Stomach (tissue), 19 donors: ENCODE measurements at places on chromosomes 3 and 15. TPM values are rescaled to one million over a fixed set of nuclear protein-coding genes. Genes with fewer than 3 reads are reported as not detected.

RTP4 gene
- 4.2 TPM for total RNA-seq

GRCh38 chr3:150825192-150825915, 62.4 kb upstream of the SIAH2 start:
- no peaks in the 10 kb centered on the region for H3K36me3 ChIP-seq
- no peaks in the 10 kb centered on the region for H3K4me1 ChIP-seq
- DNase-seq, result no peak

- no peak overlapping the region for H3K27ac ChIP-seq
- H3K36me3 ChIP-seq, result no peaks in the 10 kb centered on the region
- no peak for DNase-seq
- no peaks in the 10 kb centered on the region for H3K4me1 ChIP-seq
Measured at GRCh38 chr3:147669077-147669476, 259.9 kb downstream of the ZIC1 start.

DNA sequence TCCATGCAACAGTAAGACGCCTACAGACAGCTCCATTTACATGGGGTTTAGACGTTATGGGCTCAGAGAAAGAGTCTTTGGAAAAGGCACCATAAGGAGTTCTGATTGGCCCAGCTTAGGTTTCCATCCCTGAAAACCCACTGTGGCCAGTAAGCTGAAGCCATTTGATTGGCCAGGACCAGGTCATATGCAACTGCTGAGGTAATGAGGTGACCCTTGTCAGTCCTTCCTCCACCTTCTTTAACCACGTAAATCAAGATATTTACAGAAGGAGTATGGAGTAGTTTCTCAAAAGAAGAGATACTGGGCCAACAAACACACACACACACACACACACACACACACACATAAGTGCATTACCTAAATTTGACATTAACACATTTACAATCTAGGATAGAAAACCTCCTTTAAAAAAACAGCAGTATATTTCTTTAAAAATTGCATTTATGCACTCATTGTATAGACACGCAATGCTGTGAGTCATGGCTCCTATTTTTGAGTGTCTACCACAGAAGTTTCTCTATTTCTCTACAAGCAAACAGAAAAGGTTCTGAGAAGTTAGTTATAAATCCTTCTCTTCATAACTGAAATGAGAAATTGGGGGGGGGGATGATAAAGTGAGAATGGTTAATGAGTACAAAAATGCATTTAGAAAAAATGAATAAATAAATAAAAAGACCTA, 16.3 kb upstream of the MB21D2 start:
- H3K27ac ChIP-seq, result no peak overlapping the region
- DNase-seq, result no peak
- no peaks in the 10 kb centered on the region for H3K36me3 ChIP-seq
- no peaks in the 10 kb centered on the region for H3K4me1 ChIP-seq
- no peak overlapping the region for H3K4me3 ChIP-seq
- H3K27me3 ChIP-seq, result no peaks in the 10 kb centered on the region
